ENCODE measurements at places on chromosomes 1 and 21. TPM values are rescaled to one million over a fixed set of nuclear protein-coding genes. Genes with fewer than 3 reads are reported as not detected.

GRCh38 chr1:27719286-27720251 is 6.2 kb upstream of the FAM76A start:
- DNase-seq = no peak

Gene FAM78B
- 3.5 TPM for polyA plus RNA-seq

GRCh38 chr1:55965981-55966461 is 613.3 kb downstream of the PLPP3 start:
- DNase-seq = no peak

DNA sequence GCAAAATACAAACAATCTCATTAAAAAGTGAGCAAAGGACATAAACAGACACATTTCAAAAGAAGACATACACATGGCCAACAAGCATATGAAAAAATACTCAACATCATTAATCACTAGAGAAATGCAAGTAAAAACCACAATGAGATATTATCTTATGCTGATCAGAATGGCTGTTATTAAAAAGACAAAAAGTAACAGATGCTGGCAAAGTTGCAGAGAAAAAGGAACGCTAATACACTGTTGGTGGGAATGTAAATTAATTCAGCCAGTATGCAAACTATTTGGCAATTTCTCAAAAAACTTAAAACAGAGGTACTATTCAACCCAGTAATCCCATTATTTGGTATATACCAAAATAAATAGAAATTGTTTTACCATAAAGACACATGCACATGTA is 32.2 kb upstream of the TNFSF18 start:
- DNase-seq = no peak

Gene ICOSLG
- 3.0 TPM for polyA plus RNA-seq

Gene BTF3L4
- 39.6 TPM for polyA plus RNA-seq

Gene CD101
- 4.6 TPM for polyA plus RNA-seq

Data from large intestine (tissue), 12 donors.